KBM-7 (cell line): ENCODE measurements at places on chromosomes 2 and 18.

DNA sequence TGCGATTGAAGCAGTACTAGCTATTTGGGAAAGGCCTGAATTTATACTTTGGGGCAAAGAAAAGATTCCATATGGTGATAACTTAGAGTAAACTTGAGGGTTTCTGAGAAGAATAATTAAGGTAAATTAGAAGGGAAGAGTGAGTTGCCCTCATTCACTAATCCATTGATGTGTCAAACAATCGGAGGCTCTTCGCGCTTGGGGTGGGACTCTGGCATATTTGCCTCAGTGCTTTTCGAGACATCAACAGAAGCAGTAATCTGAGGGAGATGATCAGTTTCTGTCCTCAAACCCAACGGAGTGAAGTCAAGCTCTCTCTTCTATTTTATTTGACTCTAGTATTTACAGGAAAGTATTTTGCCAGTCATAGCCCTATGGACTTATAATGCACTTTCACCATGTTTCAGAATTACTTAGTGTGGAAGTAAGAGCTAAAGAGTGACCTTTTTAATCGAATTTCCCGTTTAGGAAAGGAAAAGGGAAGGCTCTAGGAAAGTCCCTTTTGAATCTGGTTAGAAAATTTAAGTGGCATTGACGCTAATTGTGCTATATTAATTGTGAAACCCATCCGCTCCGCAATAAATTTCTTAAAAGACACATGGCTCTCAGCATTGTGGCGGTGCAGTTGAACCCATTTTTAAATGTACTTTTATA lies 1.3 kb downstream of the RAB10 start:
- DNase-seq = peak; percentile 33

DNA sequence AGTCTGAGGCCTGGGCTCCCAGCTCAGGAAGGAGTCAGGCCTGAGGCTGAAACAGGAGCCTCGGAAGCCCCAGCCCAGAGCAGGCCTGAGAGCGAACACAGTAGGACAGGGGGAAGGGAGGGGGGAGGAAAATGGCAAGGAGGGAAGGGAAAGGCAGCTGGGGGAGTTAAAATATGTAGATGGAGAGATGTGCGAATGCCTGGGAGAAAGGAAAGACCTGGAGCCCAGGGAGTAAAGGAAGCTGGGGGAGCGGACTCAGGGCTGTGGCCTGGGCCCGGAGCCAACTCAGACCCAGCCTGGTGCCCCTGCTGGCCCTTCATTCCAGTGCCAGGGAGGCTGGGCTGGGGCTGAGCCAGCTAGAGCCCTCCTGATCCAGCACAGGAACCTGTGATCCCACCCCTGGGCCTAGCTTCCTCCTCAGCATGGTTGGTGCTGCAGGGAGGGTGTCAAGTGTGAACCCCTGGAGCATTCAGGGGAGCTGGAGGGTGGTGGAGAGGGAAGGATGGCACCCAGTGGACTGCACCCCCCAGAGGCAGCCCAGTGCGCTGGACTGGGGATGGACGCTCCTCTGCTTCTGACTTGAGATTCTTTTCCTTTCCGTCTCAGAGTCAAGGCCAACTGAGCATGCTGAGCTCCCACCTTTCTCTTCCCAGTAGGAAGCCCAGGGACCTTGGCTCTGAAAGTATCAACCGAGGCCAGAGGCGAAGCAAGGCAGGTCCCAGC lies 46.3 kb downstream of the EMX1 start:
- no peak for DNase-seq

DNA sequence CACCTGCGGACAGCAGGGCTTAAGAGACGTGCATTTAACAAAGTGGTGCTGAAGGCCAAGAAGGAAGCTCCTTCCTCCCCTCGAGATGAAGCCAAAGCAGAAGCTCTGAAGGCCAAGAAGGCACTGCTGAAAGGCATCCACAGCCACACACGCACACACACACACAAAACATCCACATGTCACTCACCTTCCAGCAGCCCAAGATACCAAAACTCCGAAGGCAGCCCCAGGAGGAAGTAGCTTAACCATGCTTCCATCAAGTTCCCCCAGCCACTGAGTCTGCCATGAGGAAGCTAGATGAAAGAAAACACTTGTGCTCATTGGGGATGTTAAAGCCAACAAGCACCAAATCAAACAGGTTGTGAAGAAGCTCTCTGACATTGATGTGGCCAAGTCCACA lies 175.7 kb upstream of the POU3F3 start:
- DNase-seq = peak; percentile 79

DNA sequence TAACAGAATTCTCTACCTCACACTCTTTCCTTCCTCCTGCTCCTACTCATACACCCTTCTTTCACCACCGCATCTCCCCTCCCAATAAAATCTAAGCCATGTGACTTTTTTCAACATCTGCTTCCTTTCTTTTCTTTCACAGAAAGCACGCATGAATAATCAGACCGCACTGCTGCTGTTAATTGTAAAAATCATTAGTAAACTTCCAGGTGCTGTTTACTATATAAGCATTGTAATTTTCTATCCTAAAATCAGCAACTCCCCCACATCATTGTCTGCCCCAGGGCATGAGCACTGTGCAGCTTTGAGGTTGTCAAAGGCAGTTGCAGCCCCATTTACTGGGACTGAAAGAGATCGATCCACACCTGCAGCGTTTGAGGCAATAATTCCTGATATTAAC lies 782.6 kb upstream of the ID2 start:
- DNase-seq = peak; percentile 80

GRCh38 chr18:2407961-2408360 lies 163.3 kb downstream of the METTL4 start:
- no peak for DNase-seq

DNA sequence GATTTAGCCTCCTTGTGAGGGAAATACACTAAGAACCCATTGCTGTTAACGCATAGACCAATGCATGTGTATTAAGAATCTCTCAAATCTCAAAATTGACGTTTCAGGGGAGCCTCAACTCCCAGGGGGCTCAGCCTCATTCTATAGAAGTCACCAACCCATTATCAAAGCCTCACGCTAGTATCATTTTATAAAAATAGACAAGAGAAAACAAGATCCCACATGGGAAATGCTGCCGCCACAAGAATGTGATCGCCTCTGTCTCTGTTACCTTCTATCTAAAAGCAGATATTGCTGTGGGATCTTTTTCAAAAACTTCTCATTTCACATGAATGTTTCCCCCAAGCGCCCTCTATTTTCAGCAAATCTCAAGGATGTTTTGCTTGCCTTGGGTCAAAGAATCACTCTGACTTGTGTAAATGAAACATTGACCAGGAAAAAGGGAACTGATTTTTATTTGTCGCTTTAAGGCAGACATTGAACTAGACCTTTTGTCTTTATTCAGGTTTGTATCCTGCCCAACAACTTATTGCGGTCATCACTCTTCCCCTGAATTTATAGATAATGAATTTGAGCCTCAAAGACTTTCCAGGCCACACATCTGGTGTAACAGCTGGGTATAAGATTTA lies 679.0 kb upstream of the ID2 start:
- no peak for DNase-seq

DNA sequence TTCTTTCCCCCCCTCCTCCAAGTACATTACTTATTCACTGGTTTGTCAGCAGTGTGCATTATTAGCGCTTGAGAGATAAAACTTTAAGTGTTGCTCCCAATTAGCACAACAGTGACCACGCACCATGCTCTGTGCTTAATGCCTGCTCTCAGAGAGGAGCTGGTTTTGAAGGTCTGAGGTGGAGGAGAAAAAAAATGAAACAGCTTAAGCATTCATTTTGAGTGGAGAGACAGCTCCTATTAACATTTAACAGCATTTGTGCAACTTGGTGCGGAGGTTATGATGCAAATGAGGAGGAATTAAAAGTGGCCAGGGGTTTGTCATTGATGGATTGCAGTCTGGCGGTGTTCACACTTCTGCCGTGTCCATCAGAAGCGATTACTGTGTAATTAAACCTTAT lies 141.8 kb downstream of the FIGN start:
- DNase-seq = no peak

DNA sequence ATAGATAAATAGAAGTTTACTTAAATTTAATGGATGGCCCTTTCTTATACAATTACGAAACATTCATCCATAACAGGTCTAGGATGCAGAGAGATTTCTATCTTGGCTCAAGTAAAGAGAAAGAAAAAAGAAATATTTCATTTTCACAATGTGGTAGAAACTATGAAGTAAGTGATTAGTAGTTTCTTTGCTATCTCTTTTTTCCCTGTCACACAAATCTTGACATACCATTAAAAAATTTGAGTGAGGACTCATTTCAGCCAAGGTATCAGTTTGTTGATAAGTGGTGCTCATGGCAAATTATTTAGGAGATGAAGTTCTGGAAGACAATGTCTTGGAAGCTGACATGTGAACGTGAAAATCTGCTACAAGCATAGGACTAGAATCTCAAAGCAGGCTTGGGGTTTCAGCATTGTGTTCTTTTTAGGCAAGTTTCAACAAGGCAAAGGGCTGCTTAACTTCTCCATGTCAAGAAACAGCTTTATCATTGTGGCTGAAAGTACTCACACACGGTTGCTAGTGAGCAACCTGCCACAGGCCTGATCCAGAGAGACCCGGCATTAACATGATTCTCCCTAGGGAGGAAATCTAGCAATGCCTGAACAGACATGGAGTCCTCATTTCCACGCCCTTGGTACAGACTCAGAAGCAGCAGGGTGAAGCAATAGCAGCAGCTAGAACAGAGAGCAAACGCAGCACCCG lies 414.6 kb downstream of the DLGAP1 start:
- DNase-seq = no peak

DNA sequence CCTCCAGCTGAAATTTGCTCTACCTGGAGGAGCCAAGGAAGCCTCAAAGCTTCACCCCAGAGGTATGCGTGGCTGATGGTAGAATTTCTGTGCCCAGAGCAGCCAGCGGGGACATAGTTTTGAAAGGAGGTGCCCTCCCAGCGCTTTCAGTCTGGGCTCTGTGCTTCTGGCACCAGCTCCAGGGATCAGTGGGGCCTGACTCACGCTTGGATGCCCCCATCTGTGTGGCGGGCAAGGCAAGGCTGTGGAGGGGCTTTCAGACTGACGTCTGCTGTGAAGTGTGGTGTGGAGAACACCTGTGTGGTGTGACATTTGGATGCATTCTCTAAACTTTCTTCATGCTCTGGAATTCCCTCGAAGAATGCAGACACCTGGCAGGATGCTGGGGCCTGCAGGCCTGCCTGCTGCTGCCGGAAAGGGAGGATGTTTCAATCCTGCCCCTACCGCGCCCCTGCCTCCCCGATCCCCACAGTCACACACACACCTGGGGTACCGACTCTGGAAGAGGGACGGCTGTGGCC lies 84.1 kb downstream of the CTIF start:
- DNase-seq = no peak

GRCh38 chr2:18799397-18799796 lies 210.0 kb upstream of the NT5C1B start:
- no peak for DNase-seq

DNA sequence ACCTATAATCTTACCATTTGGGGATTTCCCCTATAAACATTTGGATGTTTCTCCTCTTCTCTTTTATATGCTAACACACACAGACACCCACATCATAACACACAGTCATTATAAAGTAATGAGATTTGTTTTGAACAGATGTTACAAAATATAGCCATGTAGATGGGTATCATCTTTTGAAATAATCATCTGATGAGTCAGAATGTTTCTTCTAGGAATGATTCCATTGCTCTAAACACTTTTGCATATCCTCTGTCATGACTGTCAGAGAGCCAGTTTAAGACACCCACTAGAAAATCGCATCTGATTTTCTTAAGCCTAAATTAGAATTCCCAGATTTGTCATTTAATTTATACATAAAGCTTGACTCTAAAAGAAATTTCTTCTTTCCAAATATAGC lies 442.6 kb downstream of the CMPK2 start:
- no peak for DNase-seq

DNA sequence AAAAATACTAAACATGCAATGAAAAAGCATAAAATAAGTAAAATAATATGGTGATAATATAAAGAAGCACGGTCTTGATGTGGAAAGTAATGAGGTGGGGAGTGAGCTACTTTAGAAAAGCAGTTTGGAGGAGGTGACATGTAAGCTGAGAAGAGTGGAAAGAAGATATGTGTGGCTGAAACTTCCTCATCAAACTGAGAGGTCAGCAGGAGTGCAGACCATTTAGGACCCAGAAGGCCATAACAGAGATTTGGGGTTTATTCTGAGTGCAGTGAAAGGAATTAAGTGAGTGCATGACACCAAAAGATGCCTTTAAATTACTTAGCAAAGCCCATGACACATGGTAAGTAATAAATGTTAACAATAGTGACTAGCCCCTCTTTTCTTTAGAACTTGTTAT lies 24.4 kb upstream of the TMEM182 start:
- DNase-seq = no peak

DNA sequence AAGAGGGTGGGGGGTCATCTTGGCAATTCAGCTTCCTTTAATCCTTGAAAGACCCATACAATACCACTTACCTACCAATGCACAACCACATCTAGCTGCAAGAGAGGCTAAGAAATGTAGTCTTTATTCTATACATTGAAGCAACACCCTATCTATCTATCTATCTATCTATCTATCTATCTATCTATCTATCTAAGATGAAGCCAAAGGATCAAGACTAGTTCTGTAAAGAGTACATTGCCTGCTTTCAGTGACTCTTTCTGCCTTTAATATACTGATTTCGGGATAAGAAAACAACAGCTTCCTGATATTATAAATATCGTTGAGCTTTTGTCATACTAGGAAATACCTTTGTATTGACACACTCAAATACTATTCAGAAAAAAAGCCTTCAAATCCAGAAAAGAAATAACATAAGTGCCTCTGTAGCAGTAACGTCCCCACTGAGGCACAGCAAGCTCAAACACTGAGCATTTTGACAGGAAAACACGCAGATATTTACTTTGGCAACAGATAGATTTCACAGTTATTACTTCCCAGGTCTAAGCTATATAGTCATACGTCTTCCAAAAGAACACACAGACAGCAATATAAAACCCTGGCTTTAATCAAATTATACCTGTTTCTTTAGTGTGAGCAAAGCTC lies 139.4 kb upstream of the SERTAD2 start:
- no peak for DNase-seq

DNA sequence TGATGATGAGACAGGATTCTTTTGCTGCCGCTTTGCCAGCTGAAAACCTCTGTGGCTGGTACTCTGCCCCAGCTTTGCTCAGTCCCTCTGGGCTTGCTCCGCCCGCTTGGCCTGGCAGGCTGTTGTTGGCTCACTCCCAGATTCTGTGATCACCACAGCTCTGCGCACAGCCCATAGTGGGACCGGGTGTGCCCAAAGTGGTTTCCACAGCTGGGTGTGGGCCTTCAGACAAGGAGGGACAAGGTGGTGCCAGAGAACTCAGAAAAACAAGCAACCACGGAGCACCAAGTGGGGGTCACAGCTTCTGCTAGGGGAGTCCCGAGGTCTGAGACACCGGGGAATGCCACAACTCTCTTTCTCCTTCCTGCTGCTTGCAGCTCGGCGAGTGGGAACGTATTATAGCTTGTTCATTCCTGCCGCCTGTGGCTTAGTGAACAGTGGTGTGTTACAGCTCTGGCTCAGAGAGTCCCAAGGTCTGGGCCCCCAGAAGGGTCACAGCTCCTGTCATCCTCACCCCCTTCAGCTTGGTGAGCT lies 9.2 kb upstream of the KYNU start:
- DNase-seq = no peak
